ENCODE measurements at places on chromosomes 7 and 10.
A peak's percentile ranks its signal among the peaks of the same experiment; 100 is the strongest.

DNA sequence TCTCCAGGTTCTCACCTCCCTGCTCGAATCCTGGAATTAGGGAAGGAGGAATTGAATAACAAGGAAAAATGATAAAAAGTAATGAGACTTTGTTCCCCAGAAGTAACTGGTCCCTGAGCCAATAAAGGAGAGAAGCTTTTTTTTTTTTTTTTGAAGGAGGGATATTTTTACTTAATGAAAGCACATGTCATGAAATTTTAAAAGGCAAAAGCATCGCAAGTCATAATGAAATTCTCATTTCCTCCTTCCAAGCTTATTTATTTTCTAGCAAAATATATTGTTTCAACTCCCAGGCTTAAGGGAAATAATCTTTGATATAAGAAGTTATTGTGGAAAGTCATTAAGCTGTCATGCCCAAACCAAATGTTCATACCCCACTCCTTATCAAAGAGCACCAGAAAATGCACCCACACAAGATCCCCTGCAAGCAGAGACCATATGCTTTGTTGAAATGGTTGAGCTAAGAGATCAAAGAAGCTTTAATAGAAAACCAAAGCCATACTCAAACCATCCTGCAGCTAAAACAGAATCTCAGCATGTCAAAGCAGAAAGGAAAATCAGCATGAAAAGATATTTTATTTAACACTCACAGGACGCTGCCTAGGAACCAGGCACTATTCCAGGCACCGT is 16.7 kb upstream of the ABCC2 start:
- DNase-seq: no peak

DNA sequence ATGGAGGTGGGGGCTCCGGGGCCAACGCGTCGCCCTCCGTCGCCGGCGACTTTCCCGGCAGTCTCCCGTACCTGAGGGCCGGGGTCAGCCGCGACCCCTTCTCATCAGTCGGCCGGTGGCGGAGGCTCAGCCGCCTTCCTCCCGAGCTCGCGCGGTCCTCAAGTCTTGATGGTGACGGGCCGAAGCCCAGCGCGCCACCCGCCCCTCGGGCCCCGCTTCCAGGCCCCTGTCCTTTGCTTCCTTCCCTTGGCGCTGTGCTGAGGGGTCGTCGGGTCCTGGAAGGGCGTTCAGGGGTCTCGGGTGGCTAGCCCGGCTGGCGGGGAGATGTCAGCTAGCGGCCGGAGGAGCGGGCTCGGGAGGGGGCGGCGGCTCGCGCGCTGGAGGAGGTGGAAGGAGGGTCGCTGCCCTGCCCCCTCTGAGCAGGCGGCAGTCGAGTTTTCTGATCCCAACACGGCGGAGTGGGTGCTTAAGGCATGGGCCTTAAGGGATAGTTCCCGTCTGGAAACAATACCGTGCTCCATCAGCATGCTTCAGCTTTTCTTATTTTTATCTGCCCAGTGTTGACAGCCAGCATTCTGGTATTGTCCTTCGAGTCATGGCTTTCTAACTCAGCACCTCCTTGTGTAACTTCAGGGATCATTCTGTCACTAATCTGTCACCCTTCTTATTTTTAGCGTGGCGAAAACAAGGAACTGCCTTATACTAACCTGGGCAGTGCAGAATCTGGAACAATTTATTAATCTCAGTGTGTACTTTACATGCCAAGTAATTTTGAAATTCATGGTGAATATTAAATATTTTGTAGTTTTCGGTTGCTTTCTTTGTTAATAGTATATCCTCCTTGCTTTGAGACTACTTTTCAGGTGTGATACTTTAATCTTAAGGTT is 748 bp downstream of the PHTF2 start:
- DNase-seq: peak; percentile 17

GRCh38 chr7:120394595-120394994 is 121.6 kb downstream of the KCND2 start:
- no peak for DNase-seq

DNA sequence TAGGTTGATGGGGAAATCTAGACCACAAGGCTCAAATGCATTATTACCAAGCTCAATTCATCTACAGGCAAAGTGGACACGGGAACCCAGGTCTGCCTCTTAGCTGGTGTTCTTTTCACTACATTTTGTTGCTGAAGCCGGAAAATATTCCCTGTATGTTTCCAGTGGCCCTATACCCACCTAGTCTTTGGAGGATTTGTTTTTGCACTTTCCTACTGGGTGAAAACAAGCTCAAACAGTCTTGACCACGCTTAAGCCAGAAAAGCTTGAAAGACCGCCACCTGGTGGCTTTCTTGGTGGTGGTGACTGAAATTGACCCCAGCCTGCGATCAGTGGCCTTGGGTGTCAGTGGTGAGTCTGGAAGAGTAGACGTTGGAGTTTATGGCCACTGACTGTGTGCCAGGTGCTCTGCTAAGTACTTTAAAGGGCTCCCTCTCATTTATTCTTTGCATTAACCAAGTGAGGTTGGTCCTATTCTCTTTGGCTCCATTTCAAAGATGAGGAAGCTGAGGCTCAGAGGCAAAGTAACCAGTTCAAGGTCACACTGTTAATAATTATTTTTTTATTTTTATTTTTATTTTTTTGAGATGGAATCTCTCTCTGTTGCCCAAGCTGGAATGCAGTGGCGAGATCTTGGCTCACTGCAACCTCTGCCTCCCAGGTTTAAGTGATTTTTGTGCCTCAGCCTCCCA is 11.1 kb upstream of the CRTAC1 start:
- DNase-seq: peak; percentile 51

DNA sequence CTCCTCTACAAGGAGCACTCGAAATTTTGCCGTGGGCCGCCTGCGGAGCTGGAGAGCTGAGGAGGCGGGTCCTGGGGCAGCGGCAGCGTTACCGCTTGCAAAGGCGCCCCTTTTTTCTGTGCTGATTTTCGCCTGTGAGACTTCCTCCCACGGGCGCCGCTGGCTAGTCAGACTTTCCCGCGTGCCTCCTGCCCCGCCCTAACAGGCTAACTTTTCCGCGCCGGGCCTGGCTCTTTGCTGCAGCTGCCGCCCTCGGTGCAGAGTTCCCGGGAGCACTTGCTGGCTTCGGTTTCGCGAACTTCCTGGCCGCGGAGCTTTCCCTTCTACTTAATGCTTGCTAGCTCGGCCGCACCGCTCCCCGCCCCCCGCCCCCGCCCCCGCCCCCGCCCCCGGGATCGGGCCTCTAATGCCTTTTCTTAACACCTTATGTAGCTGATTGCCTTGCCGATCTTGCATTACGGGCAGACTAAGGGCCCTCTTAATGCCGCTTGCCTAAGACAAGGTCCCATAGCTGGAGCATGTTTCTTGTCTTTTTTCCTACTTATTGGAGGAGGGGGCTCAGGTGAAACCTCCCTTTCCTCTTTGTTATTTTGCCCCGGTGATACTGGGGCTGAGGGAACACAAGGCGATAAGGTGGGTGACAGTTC is 37.9 kb upstream of the RASGEF1A start:
- DNase-seq: no peak

DNA sequence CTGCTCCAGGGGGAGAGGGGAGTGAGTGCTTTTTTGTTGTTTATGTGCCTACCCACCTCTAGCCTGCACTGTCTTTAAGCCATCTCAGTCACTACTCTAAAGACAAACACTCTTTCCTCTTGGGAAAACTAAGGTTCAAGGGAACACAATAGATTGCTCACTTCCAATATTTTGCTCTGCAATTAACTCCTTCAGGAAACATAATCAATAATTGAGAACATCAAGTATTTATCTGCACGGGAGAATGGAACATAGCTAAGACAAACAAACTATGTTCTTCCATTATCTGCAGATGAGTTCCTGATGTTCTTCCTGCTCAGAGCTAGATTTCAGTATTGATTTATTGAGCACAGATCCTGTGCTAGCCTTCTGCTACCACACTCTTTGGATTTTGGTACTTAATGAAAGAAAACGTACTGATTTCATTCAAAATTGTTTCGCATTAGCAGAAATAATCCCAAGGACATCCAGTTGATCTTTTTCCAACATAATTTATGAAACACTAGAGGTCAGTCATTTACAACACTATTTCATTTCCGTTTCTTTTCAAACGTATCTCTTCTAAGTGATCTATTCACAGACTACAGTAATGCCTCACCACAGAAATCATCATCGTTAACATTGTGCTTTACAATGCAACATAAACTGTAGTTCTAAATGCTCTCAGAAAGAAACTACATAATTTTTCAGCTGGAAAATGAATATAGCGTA is 8.3 kb downstream of the NEBL start:
- DNase-seq: no peak

DNA sequence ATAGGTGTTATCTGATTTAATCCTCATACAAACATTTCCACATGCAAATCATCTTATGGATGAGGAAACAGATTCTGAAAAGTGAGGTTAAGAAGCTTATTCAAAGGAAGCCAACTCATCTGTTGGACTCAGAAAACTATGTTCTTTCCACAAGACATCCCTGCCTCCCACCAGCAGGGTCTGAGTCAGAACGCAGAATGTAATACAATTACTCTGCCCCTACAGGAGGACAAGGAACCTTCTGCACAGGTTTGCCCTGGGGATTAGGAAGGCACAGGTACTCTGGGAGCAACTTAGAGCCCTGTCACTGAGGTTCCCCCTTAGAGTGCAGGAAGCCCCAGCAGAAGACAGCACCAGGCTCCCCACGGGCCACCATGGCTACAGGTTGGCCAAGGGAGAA is 255.7 kb downstream of the TNS3 start:
- DNase-seq: no peak

- no peak for DNase-seq
Measured at GRCh38 chr10:62069452-62070178, 168.1 kb downstream of the ARID5B start.

GRCh38 chr10:101216207-101217043 is 12.8 kb downstream of the LBX1 start:
- no peak for DNase-seq

- no peak for DNase-seq
Measured at GRCh38 chr7:124219681-124220080, 186.8 kb upstream of the TMEM229A start.

DNA sequence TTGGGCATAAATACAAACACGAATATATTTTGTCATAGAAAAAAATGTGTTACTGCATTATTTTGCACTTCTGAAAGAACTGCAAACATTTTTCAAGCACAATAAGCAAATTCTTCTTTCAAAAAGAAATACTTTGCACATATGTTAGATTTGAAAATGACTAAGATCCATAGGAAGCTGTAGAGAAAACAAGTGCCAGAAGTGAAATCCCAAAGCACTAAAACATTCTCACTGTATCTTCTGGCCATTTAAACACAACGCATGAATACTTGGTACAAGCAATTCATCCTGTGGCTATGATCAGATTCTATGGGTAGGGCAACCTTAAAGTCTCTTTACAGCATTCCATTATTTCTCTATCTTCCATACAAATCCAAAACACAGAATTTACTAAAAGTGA is 225.4 kb upstream of the IMMP2L start:
- no peak for DNase-seq

DNA sequence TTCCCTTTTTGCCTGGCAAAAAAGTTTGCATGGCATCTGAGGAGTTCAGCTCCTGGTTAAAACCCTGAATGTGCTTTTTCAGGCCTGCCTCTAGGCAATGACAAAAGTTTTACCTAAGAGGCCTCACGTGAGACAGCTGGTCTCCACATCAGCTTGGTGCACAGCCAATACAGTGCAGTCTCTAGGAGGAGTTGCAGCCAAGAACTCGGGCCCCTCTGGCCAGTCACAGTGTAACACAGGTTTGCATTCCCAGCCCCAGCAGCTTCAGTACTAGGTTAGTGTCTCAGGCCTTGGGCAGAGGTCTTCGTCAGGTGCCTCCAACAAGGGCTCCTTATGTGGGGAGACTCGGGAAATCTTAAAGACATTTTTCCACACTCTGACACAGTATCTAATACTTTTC is 771.7 kb downstream of the SORCS1 start:
- no peak for DNase-seq

DNA sequence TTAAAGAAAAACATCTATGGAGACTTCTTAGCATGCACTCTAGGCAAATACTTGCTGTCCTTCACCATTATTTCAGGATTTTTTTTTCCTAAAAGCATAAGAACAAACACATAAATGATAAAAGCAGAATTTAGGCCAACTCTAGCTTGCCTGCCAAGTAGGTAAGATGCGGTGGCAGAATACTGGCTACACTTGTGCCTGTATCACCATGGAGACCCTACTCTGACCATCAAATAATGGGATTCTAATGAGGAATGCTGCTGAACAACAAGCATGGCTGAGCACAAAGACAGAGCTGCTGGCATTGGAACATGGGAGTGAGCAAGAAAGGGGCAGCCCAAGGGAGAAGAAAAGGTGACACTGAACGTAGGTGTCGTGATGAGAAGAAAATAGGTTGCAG is 18.5 kb upstream of the TAS2R40 start:
- DNase-seq: no peak

DNA sequence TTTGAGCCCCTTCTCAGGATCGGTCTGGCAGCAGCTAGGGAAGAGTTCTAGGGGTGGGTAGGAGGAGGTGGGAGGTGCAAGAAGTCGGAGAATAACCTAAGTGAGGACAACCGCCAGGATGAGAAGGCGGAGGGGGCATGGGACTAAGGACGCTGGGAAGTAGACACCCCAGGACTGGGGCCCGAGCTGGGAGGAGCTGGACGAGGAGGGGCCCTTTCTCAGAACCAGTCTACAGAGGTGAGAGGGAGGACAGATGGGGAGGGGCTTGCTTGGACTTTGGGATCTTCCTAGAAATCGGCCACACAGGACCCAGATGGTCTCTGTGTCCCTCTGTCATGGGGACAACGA is 90.0 kb upstream of the MYL10 start:
- DNase-seq: no peak

DNA sequence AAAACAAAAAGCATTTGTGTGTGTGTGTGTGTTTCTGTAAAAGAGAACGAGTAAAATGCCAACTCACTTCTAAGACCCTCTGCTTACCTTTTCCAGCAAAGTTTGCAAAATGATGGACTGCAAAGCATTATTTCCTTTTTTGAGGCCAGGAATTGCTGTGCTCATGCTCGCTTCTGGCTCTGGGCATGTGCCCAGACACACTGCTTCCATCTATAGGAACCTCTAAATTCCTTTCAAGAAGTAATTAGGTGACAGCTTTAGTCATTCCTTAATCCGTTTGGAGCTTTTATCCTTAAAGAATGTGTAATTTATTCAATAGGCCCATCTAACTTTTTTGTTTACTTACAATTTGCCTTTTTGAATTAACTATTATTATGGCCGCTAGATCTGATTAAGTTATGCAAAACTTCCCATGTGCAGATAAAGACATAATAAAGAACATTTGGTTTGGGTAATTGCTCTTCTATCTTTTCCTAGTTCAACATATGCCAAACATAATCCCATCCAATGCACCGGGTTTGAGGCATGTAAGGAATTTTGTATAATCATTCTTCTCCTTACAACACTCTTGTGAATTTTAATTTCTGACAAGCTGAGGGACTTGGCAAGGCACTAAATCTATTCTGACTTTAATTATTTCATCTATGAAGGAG is 34.7 kb downstream of the A1CF start:
- no peak for DNase-seq
